ENCODE measurements at places on chromosomes 16 and 17. TPM values are rescaled to one million over a fixed set of nuclear protein-coding genes. Genes with fewer than 3 reads are reported as not detected.

DNA sequence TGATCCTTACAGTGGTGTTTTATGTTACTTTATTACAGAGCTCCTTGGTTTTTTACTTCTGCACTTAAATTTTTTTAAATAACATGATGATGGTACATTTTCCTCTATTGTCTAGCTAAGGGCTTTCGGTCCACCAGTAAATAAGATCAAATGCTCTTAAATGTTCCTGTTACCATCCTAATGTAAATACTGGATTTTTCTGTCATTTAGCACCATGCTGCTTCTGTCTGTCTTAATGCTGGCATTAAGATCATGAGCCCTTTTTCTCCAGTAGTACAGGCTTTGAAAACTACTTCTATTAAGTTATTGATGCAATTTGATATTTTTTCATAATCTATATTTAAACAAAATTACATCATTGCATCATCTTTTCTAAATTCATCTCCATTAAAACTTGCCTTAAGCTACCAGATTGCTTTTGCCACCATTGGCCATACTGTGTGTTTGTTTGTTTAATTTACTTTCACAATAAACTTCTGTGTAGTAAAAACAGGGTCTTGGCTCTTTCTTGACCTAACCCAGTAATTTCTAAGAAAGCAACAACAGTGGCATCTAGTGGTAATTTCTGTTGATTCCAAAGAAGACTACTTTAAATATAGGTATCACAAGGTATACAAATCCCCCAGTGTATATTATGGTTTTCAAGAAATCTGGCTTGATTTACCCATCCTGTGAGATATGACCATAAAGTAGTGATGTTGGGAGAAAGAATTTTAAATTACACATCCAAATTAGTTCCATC lies 9.0 kb upstream of the PHAF1 start:
- peak; percentile 17 for DNase-seq

- peak; percentile 48 for DNase-seq
These were observed 14.4 kb downstream of the NTAN1 start for GRCh38 chr16:15041271-15042004.

GRCh38 chr17:50911450-50911849 lies 45.3 kb upstream of the TOB1 start:
- no peak for DNase-seq

GRCh38 chr17:47701608-47702007 lies 7.6 kb downstream of the TBKBP1 start:
- no peak for DNase-seq

DNA sequence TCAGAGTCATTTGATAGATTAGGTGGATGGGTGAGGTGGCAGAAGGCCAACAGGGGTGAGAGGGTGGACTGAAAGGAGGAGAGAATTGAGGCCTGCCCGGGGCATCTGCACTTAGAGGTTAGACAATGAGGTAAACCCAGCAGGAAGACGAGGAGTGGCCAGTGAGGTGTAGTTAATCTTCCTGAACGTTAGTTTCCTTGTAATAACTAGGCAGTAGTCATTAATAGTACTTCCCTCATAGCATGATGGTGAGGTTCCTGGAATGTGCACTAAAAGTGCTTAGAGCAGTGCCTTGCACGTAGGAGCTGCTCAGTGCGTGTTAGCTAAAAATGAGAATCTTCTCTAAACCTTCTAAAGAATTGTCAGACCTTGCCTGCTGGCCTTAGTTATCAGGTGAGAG lies 13.5 kb upstream of the KSR1 start:
- DNase-seq, result no peak

GRCh38 chr17:55645361-55645760 lies 77.3 kb downstream of the TMEM100 start:
- no peak for DNase-seq

DNA sequence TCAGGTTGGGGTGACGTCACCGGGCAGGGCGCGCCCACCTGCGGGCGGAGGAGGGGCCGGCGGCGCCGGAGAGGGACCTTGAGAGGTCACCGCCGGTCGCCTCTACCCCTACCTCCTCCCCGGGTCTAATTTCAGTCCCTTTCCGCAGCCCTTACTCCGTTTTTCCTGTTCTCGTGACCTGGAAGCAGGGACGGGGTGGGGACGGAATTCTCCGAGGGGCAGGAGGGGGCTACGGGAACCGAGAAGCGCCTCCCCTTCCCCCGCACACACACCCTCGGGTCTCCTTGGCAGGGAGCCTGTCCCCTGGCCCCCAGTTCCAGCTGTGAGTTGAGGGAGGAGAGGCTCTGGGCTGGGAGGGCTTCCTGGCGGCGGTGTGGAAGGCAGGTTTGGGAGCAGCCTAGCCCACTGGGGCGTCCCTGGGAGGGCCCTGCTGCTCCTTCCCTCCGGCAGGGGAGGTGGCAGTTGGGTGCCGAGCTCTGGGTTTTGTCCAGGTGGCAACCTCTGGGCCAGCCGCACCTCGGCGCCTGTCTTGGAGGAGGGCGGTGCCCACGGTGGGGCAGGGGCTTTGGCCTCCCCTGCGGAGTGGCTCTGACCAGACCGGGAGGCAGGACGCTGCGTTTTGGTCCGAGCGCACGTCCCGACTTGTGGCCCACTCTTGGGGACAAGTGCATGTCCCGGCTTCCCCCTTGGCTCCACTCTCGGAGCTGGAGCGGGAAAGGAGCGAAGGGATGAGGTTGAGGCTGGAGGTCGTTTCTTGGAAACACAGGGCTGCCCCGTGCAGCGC lies 773 bp downstream of the SYNGR3 start:
- DNase-seq, result peak; percentile 45

GRCh38 chr16:68237243-68238028 lies 1.5 kb upstream of the ESRP2 start:
- DNase-seq, result peak; percentile 98

DNA sequence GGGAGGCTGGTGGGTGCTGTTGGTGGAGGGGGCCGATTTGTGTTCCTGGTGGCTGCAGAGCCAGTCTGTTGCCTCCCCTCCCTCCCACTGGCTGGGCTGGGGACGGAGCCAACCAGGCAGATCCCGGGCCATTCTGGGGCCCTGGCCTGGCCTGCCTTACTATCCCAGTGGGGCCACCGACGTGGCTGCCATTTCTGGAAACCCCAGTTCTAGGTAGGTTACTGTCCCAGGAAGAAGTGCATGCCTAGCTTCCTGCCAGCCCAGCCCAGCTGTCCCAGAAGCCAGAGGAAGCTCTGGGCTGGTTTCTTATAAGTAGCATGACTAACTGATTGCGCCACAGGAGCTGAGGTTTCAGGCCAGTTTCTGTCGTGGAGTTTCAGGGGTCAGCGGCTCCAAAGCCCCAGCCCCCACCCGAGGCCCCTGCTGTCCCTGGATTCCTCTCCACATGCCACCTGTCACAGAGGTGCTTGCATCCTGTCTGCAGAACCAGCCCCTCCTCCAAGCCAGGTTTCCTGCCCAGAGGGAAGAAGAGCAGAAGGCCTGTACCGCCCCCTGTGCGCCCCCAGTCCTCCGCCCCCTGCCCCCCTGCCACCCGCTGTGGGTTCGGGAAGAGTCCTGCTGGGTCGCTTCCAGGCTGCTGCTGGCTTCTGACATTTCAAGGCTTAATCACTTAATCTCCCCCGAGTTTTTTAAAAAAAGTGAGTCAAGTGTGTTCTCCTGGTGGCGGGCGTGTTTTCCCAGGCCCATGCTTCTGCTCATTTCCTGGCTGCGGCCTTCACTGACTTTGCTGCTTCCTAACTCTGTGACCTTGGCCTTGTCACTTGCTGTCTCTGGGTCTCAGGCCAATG lies 13.2 kb downstream of the IL4R start:
- peak; percentile 87 for DNase-seq

DNA sequence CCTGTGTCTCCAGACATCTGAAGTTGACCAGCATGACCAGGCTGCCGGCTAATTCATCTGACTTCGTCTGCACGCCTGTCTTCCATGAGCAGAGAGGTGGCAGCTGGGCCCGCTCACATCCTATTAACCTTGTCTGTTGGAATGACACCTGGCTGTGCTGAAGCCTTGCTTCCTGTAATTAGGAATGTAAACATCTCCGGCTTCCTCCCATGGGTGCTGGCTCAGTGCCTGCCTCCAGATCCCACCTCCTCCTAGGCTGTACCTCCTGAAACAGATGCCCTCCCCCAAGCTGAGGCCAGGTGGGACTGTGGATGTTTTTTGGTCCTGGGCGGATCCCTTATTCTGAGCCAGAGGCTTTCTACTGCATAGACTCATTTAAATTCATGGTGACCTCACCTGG lies 296.3 kb downstream of the HS3ST4 start:
- DNase-seq, result no peak

DNA sequence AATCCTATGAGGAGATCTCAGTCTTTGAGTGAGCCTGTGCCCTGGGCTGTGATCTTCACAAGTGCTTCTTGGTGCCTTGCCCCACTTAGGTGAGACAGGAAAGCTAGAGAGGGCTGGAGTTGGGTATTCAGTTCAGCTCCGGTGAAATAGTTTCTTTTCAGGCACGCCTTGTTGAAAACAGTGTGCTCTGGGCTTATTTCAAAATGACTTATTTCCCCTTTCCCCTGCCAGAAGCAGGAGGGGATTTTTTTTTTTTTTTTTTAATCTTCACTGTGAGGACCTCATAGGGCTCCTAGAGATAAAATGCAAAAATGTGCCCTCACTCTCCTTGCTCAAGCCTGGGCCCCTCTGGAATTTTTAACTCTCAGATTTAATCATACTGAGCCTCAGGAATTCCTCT lies 27.2 kb downstream of the MOSMO start:
- no peak for DNase-seq

GRCh38 chr16:69306031-69306430 lies 5.1 kb upstream of the VPS4A start:
- no peak for DNase-seq

DNA sequence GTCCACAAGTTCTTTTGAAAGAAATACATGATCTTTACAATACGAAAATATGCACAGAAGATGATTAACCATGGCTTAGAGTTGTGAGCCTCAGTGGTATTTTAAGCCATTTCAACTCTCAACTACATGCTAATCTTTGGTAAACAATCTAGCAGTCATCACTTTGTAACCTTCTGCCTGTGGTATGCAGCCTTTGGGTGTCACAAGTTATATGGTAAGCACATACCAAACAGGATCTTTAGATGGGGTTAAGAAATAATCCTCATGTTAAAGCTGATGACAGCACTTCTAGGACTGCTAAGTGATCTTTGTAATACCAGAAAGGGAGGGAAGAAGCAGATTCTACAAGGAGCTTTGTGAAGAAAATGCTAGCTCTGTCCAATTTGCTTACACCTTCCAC lies 74.3 kb downstream of the CA4 start:
- DNase-seq, result no peak

DNA sequence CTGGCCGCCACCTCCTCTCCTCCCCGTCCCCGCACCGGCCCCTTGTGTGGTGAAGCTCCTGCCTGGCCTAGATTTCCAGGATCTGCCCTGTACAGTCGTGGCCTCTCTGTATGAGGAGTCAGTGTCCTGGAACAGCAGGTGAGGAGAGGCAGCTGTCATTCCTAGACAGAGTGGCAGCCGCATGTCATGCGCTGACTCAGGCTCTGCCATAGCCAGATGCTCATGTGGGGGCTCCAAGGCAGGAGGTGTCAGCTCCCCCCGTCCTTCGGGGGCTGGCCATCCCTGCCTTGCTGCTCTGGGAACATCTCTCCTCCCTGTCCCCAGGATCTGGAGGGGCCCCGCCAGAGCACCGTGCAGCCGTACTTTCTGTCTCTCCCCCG lies 60.4 kb downstream of the BAIAP2 start:
- DNase-seq, result no peak

- DNase-seq, result peak; percentile 64
These were observed 224.2 kb downstream of the PARN start for GRCh38 chr16:14405611-14406537.

GRCh38 chr17:49707608-49708514 lies at the start of gene SLC35B1:
Gene SLC35B1, minus strand, starts transcription at chr17:49707964. Its CDS starts 131 bp downstream, at chr17:49707833.
- DNase-seq, result peak; percentile 100

DNA sequence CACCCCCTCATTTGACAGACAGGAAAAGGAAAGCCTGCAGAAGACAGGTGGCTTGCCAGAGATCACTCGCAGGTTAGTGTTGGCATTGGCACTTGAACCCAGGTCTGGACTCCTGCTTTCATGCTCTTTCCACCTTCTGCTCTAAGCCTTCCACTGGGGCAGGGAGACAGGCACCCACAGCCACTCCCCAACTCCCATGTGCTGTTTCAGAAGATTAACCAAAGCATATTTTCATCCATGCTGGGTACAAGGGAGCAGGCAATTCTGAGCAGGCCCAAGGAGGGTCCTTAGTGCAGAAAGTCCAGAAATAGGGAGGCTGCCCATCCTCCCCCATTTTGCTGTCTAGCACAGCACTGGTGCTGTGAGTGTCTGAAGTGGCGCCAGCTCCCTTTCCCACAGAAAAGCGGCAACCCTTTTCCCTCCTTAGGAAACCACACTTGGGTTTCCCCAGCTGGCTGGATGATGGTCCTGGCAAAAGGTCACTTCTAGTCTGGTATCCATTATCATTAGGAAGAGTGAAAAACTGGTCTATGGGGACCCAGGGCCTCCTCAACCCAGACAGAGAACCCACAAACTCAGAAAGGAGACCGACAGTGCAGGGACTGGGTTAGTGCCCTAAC lies 2.0 kb upstream of the CAVIN1 start:
- no peak for DNase-seq

GRCh38 chr17:14201021-14201987 lies 35.4 kb downstream of the CDRT15 start:
- DNase-seq, result peak; percentile 62

- DNase-seq, result no peak
These were observed 526 bp downstream of the KIAA0513 start for GRCh38 chr16:85027958-85028684.

DNA sequence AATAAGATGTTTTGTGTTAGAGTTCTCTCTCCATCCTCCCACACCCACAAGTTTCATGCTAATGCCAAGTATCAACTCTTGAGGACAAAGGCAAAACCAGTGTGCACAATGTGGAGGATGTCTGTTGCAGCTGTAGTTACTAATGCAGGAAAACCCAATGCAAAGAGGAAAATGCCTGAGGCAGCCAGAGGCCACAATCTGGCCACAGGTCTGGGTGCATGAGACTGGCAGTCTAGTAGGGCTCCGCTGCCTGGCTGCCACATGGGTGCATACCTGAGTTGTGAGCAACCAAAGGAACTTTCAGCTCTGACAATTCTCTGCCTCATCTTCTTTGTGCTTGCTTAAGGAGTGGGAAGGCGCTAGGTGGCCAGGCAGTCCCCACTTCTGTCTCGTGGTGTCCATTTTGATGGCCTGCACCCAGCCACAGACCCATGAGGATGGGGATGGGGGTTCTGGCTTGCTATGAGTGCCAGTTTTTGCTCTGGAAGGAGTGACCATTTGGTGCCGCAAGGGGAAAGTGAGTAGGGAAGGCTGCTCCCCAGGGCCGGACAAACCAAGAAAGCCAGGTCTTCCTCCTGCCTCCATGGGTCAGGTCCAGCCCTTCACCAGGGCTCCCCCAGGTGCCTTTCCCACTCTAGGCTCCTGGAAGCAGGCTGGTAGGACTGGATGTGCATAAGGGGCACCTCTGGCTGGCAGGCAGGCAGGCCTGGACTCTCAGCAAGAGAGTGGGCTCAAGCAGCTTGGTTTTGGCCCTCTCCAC lies 4.2 kb upstream of the GFOD2 start:
- no peak for DNase-seq

Gene MPHOSPH6
- polyA plus RNA-seq, result 30.5 TPM

Gene AARSD1
- 59.4 TPM for polyA plus RNA-seq

Gene GNAO1
- polyA plus RNA-seq, result 15.9 TPM

Gene PYY
- 36.2 TPM for polyA plus RNA-seq

Gene NOS2
- 1.3 TPM for polyA plus RNA-seq

Gene ANKFN1
- 0.24 TPM for polyA plus RNA-seq

Gene RUNDC3A
- polyA plus RNA-seq, result 17.2 TPM

Gene ACSM2A
- 0.30 TPM for polyA plus RNA-seq

Gene NPW
- polyA plus RNA-seq, result 4.4 TPM
